Endothelial cell (in vitro differentiated cells): ENCODE measurements at places on chromosomes 2 and 18.

DNA sequence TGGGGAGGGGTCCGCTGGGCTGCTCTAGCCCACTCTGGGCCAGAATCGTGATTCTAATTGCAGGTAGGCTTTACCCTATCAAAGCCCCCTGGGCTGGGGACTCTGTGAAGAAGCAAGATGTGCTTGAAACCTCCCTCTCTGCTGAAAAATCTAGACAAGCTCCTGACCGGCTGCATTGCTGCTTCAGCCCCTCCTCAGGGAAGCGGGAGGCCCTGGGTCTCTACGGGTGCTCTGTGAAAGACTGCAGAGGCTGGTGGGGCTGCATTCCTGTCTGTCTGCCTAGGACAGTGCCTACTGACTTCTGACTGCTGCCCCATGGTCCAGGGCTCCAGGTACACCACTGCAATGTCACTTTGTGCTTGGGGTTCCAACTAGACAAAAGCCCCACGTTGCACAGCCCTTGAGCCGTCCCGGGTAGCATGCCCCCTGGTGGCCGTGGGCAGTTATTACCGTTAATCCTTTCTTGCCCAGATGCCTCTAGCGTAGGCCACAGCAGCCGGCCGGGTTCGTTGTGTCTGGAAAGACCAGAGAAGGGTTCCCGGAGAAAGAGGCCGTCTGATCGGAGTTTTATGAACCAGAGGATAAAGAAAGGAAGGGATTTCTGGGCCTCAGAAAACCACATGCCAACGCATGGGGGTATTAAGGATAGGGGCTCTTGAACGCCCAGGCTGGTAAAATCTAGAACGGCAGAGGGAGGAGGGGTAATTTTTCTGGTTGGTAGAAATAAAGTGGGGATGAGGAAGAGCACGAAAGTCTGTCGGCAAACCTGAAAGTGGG, 15.9 kb upstream of the C1QL2 start:
- peak; percentile 80 for DNase-seq

DNA sequence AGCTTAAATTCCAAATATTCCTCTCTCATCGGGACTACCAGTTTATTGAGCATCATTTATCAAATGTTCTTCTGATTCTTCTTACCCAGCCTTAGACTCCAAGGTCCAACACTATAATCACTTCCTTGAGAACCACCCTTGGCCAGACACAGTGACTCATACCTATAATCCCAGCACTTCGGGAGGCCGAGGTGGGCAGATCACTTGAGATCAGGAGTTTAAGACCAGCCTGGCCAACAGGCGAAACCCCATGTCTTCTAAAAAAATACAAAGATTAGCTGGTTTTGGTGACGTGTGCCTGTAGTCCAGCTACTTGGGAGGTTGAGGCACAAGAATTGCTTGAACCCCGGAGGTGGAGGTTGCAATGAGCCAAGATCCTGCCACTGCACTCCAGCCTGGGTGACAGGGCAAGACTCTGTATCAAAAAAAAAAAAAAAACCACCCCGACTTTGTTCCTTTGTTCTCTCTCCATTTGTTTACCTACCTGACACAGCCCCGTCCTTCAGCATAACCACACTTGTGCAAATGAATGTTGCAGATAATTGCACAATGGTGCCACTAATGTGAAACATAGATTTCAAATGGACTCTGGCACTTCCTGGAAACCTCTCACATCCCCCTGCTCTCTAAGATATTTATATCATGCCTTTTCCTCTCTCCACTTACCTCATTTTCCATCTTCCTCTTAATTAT, 38.9 kb upstream of the LPIN2 start:
- no peak for DNase-seq

GRCh38 chr18:70025580-70025979, 77.9 kb upstream of the CD226 start:
- DNase-seq = no peak

DNA sequence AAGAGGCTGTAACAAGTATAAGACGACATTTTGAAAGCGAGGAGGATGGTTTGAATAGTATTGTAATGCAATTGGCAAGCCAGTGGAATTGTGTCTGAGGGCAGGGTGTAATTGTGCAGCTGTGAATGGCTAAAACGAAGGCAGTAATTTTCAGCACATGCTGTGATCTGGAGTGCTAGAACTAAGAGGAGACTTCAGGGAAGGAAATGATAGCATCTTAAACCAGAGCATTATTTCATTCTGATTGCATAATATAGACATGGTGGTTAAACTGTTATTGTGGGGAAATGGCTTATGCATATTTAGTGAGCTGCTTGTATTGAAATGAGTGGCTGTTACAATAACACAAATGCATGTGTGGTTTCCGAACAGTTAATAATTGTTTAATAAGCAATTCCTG, 36.3 kb downstream of the THSD7B start:
- DNase-seq = no peak

GRCh38 chr2:148917431-148917830, 42.4 kb downstream of the KIF5C start:
- no peak for DNase-seq

GRCh38 chr2:188668017-188668680, 306.0 kb upstream of the COL3A1 start:
- DNase-seq = no peak

- DNase-seq = no peak
These were observed 36.5 kb downstream of the ZNF532 start for GRCh38 chr18:58901143-58901542.

GRCh38 chr18:32576296-32576916, 105.7 kb upstream of the GAREM1 start:
- peak; percentile 64 for DNase-seq

- DNase-seq = no peak
These were observed 72.5 kb upstream of the OTOF start for GRCh38 chr2:26550276-26551015.

GRCh38 chr2:215684448-215685237, 248.8 kb upstream of the FN1 start:
- no peak for DNase-seq

- no peak for DNase-seq
These were observed 73.8 kb upstream of the ST8SIA5 start for GRCh38 chr18:46830633-46831032.

GRCh38 chr18:76208678-76209306, 286.2 kb downstream of the ZNF516 start:
- no peak for DNase-seq

DNA sequence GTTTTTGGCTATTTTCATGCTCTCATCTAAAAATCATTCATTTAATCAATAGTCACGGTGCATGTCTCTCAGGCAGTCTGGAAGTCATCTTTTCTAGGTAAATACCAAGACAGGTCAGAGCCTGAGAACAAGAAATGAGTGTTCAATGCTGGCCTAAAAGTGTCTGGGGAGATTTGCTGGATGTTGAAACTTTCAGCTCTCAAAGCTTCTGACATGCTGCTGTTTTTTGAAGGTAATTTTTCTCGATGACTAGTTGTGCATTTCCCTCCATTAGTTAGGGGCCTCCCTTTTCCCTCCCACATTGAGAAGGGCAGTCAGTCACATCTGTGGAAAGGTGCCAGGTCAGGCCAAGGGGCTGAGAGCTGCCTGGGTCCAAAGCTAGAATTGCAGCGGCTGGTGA, 115.6 kb downstream of the LPIN1 start:
- no peak for DNase-seq

- no peak for DNase-seq
These were observed 19.1 kb downstream of the SERTAD2 start for GRCh38 chr2:64634345-64635267.

GRCh38 chr2:2590841-2591541, 259.9 kb upstream of the MYT1L start:
- no peak for DNase-seq

DNA sequence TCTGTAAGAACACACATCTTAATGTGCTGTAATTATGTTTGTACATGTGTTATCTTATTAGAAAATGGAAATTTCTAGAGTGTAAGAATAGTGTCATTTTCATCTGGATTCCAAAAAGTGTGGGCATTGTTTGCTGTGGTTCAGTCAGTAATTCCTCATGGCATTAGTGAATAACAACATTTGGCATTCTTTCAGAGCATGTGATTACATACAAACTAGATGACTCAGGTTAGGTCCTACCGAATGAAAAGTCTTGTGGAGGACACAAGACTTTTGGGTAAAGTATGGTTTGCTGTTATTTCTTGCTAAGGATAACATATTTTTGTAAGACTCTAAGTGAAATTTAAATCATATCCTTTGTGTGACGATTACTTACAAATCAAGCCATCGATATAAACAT, 593.1 kb upstream of the NRXN1 start:
- no peak for DNase-seq

DNA sequence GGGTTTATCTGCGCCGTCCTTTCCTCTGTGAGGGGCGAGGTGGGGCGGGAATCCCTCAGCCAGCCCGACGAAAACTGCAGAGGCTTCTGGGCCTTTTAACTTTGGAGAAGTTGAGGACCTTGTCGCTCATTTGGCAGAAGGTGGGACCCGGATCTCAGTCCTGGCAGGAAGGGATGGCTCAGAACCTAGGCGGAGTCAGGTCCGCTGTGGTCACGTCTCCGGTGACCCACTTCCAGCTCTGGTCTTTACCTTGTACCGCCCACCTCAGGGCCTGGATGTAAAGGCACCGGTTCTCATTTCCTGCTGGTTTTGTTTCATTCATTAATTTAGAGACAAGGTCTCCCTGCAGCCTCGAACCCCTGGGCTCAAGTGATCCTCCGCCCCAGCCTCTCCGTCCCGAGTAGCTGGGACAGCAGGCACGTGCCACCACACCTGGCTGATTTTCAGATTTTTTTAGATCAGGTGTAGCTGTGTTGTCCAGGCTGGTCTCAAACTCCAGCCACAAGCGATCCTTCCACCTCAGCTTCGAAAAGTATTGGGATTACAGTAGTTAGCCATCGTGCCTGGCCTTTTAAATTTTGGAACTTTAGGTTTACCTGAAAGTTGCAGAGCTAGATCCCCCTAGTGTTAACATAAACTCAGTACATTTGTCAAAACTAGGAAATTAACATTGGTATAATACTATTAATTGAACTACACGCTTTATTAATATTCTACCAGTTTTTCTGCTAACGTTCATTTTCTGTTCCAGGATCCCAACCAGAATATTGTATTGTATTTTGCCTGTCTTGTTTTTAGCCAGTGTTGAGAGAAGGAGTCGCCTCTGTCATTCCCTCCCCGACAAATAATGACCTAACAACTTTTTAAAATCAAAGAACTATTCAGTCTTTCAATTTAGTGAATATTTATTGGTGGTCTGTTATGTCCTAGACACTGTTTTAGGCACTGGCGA, 852 bp downstream of the POLI start:
- peak; percentile 44 for DNase-seq

DNA sequence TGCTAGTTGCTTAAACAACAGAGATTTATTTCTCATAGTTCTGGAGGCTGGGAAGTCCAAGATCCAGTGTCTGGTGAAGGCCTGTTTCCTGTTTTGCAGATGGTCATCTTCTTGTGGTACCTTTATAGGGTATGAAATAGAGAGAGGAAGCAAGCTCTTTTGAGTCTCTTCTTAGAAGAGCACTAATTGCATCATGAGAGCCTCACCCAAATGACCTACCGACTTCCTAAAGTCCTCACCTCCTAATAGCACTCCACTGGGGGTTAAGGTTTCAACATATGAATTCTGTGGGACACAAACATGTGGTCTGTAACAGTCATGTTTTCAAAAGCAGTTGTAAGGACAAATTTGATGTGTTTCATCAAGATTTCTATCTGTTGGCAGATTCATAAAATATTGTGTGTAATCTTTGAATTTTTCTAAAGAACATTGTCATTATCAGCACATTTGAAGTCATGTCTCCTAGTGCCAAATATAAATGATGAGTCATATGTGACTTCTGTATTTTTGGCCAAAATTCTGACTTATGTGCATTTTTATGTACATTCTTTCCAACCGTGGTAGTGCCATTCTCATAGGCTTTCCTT, 45.3 kb downstream of the CD28 start:
- no peak for DNase-seq

- no peak for DNase-seq
These were observed 123.8 kb downstream of the CYP26B1 start for GRCh38 chr2:72023678-72024390.

DNA sequence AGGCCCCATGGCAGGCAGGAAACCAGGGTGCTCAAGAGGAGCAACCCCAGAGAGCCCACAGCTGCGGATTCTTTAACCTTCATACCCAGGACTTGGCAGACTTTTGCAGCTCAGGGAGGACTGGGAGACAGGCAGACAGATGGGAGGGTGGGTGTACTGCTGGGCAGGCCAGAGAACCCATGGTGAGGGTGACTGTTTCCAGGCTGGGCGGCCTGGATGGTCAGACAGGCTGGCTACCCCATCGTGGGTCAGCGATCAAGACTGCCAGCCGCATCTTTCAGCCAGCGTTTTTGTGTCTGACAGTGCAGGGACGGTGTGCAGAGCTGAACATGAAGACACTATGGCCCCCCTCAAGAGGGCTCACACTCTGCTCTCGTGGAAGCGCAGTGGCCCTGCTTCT, 82.2 kb downstream of the MARCO start:
- DNase-seq = no peak

DNA sequence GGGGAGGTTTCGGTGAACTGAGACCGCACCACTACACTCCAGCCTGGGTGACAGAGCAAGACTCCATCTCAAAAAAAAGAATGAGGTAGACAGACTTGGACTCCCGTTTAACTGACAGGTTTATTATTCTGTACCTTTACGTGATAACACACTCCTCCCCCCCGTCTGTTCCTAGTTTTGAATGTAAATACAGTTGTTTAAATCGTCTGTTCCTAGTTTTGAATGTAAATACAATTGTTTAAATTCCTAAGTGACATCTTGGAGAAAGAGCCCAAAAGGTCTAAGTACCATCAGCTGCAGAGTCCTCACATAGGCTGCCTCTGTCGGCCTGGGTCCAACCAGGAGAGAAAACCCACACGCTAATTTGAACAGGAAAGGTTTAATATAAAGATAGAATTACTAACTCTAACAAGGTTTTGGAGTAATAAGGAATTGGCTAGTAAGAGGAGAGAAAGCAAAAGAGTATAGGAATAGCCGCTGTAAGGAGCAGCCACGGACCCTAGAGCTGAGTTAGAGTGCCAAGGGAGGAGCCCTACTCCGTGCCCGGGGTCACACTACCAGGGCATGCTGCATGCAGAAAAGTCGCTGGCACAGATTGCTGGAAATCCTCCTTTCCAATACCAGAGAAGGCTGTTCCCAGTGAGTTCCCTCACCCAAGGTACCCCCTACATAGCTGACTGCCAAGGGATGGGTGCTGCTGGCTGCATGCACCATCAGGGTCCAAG, 83.5 kb upstream of the RANBP2 start:
- no peak for DNase-seq

DNA sequence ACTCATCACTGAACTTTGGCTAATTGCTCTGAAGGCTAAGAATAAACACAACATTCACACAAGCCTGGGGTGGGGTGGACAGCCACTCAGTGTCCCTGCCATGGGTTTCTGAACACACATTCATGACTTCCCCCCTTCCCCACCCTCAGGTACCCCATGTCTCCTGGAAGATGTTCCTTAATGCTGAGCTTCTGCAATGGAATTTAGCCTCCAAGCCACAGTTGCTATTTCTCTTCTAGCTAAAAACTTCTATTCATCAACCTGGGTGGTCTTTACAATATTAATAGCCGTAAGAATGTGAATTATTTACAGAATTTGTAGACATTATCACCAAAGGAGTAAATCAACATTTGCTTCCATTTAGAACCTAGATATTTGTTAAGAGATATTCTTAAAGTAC, 175.1 kb downstream of the ACKR3 start:
- DNase-seq = no peak
